ENCODE measurements at places on chromosomes 16 and 17.
A peak's percentile ranks its signal among the peaks of the same experiment; 100 is the strongest.

DNA sequence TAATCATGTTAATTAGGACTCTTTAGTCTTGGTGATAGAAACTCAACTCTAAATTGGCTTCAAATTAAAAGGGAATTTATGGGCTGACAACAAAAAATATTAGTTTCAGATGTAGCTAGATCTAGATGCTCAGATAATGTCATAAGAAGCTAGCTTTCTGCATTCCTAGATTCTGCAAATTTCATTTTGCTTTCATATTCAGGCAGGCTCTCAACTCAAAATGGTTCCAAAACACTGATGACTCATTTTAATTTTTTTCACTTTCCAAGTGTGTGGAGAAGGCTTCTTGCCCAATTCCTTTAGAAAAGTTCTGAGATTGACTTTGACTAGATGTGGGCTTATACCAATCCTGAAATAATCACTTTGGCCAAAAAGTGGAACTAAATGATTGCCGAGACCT is 236.7 kb upstream of the GOT2 start:
- no peak for DNase-seq

GRCh38 chr17:36592316-36592715 is 637 bp downstream of the DHRS11 start:
- DNase-seq: no peak

- DNase-seq: peak; percentile 64
These were observed 19.8 kb downstream of the COX4I1 start for GRCh38 chr16:85819245-85819644.

GRCh38 chr17:63764716-63765115 is 8.7 kb downstream of the CCDC47 start:
- DNase-seq: no peak

DNA sequence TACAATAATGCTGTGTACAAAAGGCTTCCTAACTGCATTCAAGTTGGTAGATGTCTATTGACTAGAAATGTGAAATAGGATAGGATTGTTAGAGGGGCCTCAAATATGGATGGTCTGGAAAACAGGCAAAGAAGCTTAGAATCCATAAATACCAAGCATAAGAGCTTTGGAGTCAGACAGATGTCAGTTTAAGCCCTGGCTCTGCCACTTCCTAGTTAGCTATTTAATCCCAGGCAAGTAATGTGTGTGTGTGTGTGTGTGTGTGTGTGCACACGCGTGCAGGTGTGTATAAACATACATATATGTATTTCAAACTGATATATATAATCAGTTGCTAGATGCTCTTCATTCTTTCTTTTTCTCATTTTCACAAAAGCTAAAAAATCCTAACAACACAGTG is 66.7 kb downstream of the MMD start:
- no peak for DNase-seq

- no peak for DNase-seq
These were observed 78.0 kb downstream of the GNAO1 start for GRCh38 chr16:56269281-56269680.

GRCh38 chr16:27328937-27329336 is 15.2 kb downstream of the IL4R start:
- DNase-seq: no peak

- DNase-seq: no peak
These were observed 709.1 kb downstream of the CDH11 start for GRCh38 chr16:64412578-64413280.

DNA sequence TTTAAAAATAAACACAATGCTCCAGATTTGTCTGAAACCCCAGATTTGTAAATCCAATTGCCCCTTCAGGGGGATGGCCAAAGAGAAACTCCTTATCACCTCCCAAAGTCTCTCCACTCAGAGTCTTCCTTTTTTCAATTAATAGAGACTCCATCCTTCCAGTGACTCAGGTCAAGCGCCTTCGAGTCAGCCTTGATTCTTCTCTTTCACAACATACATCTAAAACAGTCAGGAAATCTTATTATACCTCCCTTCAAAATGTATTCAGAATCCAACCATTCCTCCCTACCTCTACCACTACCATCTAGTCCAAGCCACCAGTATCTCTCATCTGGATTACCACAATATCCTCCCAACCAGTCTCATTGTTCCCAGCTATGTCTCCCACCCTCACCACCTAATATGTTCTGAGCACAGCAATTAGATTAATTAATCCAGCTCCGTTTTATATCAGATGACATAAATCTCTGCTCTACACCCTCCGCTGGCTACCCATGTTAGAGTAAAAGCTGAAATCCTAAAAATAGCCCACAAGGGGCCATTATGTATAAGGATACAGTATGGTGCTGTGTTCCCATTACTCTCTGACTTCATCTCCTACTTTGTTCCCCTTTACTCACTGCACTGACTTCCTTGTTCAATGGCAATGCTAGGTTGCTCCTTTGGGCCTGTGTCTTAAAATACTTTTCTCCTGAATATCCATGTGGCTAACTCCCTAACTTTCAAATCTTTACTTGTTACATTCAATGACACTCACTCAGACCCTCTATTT is 11.8 kb downstream of the SIAH1 start:
- no peak for DNase-seq

- no peak for DNase-seq
These were observed 9.1 kb upstream of the CRISPLD2 start for GRCh38 chr16:84810518-84811273.

GRCh38 chr16:71637398-71637797 is 11.4 kb downstream of the MARVELD3 start:
- DNase-seq: no peak

DNA sequence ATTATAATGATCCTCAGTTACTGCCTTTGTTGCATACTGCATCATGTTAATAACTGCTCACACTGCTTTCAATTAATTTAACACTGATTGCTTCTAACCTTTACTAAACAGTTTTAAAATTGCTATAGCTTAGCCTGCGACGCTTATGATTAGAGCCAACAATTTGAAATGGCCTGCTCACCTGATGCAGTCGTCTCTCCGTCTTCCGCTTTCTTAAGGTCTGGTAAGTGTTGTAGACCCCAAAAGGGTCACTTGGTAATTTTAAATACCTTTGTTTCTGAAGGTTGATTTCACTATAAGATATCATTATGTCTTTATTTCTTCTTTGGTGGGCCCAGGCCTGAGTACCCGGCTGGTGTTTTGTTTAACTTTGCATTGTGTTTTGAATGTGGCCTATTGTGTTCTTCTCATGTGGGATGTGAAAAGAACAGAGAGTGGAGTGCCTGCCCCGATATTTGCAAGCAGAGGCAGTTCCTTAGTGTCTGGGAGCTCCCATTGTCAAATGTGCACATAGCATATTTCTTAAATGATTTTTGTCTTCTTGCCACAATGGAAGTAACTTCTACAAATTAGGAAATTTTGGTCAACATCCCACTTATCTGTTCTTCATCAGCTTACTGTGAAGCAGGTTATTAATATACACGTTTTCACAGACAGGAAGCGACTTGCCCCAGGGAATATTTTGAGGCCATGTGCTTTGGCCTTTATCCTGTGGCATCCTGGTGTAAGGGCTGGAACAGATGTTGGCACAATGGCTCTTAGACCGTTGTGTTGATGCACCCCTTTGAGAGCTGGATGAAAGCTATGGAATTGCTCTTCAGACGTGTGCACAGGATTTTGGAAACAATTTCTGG is 2.9 kb downstream of the PHKB start:
- no peak for DNase-seq

DNA sequence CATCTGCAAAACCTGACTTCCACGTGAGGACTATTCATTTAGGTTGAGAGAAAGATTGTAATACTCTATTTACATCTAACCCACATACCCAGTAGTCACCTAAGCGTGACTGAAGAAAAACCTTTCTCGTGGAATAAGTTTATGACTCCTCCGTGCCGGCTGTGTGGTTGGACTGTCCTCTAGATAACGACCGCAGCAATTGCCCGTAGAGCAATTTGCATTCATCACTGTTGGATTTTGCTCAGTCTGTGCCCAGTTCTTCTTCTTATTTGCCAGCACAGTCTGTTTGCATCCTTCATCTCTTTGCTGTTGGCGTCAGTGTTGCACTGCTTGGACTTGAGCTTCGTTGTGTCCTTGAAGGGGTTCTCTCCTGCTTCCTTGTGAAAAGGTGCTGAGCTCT is 131.3 kb downstream of the CYB561 start:
- DNase-seq: no peak

- DNase-seq: no peak
These were observed 34.4 kb upstream of the USP7 start for GRCh38 chr16:8998108-8998507.

- peak; percentile 83 for DNase-seq
These were observed 1.1 kb upstream of the TRPV3 start for GRCh38 chr17:3558603-3559269.

GRCh38 chr16:11699234-11699894 is 31.1 kb downstream of the SNN start:
- no peak for DNase-seq

- DNase-seq: no peak
These were observed 50.5 kb upstream of the ZNF469 start for GRCh38 chr16:88331989-88332920.

DNA sequence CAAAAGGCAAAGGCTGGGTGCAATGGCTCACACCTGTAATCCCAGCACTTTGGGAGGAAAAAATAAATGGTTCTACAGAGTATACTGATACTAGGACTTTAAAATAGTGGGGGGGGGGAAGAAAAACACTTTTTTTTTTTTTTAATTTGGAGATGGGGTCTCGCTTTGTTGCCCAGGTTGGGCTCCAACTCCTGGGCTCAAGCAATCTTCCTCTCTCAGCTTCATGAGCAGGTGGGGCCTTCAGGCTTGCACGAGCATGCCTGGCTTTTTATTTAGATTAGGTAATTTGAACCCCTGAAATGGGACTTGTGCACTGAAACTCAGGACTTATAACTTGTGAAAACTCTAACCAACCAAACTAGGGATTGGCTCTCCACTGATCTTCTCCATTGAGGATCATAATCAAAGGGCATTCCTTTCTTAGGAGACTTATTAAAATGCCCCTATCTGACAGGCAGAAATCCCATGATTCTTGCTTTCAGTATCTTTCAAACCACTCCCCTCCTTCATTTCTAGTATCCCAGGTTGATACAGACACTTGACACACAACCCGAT is 16.9 kb downstream of the GRB2 start:
- no peak for DNase-seq

- DNase-seq: no peak
These were observed 631 bp downstream of the NLRC5 start for GRCh38 chr16:56989988-56990387.

DNA sequence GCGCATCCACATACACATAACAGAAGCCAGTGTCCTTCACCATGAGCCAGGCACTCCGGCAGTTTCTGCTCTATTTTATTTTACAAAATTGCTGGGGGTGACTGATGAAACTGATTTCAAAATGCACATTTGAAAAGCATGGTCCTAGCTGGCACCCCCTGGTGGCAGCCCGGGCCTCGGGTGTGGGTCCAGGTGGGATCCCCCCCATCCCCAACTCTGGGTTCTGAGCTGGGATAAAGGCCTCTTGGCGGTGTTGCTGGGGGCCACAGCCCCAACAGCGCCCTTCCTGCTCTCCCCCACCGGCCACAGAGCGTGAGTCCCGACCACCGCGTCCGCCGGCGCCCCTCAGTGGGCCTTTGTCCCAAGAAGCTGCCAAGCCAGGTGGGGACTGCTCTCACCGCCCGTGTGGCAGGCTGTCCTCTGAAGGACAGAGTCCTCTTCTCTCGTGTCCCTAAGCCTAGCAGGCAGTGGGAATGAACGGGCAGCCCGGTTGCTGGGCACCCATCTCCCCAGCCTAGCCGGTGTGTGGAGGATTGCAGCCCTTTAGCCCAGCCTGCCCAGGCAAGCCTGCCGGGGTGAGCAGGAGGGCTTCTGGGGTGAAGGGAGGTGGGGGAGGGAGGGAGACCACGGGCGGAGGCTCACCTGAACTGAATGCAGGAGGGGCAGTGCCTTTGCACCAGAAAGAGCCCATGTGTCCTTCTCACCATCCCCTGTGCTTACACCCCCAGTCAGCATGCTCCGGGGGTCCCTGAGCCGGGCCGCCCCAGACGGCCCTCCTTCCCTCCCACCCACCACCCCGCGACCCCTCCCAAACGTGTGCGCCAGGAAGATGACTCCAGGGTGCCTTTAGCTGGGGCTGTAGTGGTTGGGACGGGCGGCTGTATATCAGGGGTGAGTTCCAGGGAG is 898 bp downstream of the SNAI3 start:
- no peak for DNase-seq

DNA sequence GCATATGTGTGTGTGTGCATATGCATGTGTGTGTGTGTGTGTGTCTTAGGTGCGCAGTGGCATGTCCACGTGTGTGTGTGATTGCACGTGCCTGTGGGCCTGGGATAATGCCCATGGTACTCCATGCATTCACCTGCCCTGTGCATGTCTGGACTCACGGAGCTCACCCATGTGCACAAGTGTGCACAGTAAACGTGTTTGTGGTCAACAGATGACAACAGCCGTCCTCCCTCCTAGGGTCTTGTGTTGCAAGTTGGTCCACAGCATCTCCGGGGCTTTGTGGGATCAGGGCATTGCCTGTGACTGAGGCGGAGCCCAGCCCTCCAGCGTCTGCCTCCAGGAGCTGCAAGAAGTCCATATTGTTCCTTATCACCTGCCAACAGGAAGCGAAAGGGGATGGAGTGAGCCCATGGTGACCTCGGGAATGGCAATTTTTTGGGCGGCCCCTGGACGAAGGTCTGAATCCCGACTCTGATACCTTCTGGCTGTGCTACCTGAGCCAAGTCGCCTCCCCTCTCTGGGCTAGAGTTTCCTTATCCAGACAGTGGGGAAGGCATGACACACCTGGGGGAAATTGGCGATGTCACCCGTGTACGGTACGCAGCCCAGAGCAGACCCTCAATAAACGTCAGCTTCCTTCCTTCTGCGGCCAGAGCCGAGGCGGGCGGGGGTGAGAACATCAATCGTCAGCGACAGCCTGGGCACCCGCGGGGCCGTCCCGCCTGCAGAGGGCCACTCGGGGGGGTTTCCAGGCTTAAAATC is 47.6 kb downstream of the IL21R start:
- DNase-seq: peak; percentile 54

DNA sequence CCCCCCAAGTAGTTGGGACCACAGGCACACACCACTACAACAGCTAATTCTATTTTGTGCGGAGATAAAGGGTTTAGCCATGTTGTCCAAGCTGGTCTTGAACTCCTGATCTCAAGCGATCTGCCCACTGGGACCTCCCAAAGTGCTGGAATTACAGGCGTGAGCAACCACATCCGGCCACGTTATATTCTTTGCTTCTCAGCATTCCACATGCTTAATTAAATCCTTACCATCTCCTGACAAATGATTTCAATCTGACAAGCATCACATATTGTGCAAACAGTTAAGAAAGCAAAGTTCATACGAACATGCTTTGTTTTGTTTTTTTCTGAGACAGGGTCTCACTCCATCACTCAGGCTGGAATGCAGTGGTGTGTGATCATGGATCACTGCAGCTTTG is 18.2 kb downstream of the HIGD1B start:
- DNase-seq: no peak

GRCh38 chr16:84061236-84061819 is 18.7 kb upstream of the SLC38A8 start:
- no peak for DNase-seq

GRCh38 chr16:3609895-3610697 is 1.3 kb downstream of the SLX4 start:
- DNase-seq: no peak
